HFFc6 (cell line): ENCODE measurements at places on chromosomes 12 and 14.

DNA sequence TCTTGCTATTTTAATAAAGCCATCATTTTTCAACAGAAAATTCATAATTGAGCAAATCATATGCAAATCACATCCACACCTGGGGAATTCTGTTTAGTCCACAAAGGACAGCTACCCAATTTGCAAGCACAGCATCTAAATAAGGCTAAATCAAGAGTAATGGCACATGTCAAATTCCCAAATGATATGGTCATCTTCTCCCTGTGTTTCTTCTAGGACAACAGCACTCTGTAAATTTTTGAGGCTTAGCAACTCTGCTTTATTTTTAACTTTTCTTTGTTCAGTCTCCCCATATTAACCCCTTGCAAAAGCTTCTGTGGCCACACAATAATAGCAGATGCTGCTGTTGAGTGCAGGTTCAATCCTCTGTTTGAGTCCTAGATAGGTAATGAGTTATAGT is 155.6 kb upstream of the DAAM1 start:
- no peak for DNase-seq

- DNase-seq = no peak
Observed at GRCh38 chr12:48374164-48374563, 23.4 kb upstream of the ZNF641 start.

DNA sequence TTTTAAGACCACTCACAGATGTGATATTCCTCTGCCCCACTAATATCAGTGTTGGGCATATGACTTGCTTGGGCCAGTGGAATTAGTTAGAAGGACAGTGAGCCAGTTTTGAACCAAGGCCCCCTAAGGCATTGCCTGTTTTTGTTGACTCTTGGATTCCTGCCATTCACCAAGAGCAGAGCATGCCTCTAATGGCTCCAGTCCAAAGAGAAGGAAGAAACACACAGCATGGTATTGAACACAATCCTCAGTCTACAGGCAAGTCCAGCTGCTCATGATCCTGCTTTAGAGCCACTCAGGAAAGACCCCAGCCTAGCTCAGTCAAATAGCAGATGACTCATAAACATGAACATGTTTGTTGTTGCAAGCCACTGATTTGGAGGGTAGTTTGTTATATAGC is 1201.5 kb downstream of the BCL11B start:
- no peak for DNase-seq

DNA sequence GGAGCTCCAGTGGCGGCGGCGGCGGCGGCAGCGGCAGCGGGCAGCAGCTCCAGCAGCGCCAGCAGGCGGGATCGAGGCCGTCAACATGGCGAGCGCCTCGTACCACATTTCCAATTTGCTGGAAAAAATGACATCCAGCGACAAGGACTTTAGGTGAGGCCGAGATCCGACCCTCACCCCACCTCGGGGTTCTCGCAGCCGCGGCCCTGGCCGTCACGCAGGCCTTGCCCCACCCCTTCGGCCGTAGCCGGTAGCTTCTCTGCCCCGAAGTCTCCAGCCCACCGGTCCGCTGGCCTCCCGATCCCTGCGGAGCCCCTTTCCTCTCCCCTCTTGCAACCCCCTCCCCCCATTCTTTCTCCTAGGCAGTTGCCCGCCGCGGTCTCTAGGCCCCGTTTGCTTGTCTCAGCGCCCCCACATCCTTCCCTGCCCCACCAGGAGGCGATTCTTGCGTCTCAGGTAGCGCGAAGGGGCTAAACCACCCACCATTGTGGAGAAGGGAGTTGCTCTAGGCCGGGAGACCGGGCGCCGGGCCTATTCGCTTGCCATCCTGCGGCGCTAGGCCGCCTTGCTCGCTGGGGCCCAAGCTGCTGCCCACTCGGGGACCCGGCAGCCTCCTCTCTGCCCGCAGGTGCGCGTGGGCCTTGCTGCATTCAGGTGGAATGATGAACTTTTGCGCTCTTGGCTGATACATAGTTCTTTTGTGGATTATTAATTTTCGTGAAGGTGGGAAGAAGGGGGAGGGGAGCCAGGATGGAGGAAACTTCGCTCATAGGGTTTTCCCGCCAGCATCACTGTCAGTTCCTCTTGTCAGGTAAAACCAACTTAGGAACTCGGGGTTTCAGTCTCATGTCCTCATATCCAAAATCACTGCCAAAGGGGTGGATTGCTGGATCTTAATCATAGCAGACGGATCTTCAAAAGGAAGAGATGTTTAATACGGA is 745 bp downstream of the CAND1 start:
- no peak for DNase-seq

- DNase-seq = no peak
Observed at GRCh38 chr12:119744900-119745606, 77.1 kb downstream of the PRKAB1 start.

DNA sequence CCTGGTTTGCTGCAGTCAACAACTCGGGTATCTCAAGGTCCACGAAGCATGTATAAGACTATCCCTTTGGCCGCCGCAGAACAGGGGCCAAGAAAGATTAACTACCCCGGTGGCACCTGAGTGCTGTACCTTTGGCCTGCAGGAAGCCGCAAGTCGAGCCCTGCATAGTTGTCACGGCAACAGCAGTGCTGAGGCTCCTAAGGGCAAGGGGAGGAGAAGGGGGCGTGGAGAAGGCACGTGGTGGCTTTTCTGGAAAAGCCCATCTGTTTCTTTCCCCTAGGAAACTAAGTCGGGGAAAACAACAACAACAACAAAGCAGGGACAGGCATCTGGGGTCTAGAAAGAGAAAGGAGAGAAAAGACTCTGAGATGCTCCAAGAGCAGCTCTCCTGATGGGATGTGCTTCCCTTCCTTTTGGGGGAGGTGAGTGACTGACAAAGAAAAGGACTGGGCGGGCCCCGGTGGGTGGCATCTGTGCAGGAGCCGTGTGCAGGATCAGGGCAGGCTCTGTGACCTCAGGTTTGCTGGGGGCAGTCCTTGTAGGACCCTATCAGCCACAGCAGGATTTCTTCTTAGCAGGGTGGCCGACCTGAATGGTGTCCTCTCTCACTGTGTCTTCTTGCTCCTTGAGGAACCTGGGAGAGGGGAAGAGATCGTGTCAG is 123.9 kb downstream of the PRMT8 start:
- DNase-seq = no peak

DNA sequence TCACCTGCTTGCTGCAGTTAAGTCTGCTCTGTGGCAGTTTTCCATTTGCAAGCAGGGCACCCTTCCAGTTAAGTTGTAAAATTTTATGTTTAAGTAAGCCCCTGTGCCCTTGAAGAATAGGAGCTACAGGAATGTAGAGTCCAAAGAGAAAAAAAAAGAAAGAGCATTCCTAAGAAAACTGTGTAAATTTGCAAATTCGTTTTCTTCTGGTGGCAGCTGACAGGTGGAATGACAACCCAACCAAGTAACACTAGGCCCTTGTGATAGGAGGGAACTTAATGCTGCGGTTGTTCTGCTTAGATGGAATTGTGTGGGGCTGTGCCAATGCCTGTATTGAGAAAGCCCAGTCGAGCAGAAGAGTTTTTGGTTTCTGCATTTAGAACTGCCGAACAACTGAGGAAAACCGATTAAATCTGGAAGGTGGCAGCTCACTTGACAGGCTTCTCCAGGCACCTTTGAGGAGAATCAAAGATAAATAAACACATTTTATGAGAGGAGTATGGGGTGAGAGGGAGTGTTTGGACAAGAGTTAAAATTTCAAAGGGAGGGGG is 280.0 kb downstream of the RAD51B start:
- DNase-seq = no peak

DNA sequence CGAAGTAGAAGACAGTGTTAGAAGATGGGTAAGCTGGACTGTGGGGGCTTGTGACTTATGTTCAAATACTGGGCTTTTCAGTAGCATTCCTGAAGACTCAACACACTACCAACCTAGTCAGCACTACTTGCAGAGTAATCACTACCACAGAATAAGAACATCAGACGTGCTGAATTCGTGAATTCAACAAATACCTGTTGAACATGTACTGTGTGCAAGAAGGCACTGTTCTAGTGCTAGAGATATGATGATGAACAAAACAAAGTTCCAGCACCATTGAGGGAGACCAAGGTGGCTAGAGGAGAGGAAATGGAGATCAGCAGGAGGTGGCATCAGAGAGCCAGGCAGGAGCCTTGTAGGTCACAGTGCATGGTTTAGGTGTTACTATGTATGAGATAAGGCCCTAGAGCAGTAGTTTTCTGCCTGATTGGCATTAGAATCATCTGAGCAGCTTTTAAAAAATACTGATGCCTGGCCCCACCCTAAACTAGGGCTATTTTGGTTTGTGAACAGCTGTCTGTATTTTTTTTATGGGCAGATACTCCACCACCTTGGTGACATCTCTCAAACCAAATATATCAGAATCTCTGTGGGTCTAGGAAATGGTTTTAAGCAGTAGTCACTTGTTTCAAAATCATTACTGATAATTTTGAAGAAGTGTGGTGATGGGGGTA is 26.8 kb downstream of the FERMT2 start:
- no peak for DNase-seq

DNA sequence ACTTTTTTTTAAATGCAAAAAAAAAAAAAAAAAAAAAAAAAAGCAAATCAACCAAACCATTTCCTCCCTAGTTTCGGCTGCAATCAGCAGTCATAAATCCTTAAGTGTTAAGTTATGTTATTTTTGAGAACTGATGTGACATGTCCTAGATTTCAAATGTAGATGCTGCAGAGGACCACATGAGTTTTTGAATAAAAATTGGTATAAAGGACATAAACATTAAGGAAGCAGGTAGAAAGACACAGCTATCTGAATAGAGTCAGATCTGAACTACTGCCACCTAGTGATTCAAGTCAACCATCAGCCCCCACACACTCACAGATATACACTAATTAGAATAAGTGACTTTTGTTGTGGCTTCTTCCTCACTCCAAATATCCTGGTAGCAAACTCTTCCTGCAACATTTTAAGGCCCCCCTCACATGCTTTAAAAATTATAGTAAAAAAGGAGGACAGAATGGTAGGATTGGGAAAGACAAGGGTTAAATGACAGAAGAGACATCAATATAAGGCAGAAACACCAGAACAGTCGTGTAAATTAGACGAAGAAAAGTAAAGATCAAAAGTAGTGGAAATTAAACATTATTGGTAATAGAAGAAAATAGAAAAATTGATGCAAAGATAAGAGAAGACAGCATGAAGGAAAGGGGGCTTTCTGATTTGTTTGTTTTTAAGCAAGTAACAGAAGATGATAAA is 394.5 kb upstream of the ATP2B1 start:
- DNase-seq = peak; percentile 39

- no peak for DNase-seq
Observed at GRCh38 chr14:30355431-30355913, 203.5 kb upstream of the G2E3 start.

DNA sequence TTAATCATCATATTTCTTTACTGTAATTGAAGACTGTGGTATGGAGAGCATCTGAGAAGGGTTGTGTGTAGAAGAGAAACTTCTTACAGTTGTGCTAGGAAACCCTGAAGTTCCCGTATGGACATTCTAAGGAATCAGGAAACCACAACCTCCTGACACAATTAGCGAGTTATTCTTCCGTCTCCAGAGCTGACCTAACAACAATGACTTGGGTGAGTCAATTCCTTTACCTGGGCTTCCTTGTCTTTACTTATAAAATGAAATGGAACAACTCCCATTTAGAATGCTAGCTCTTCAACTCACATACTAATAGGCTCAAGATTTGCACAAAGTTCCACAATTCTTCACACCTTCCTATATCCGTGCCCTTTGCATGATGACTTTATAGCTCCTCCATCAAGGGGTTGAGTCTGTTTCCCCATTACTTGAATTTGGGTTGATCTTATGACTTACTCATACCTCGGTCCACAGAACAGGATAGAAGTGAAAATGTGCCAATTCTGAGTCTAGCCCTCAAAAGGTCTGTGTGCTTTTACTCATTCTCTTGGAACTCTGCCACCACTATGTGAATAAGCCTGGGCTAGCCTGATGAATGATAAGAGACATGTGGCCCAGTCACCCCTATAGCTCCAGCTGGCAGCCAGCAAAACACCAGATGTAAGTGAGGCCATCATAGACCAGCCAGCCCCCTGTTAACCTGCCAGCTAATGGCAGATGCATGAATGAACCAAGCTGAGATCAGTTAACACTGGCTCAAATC is 459.4 kb downstream of the ETNK1 start:
- peak; percentile 7 for DNase-seq

- no peak for DNase-seq
Observed at GRCh38 chr14:99990268-99991170, 74.7 kb upstream of the EVL start.

GRCh38 chr14:90507428-90507827 is 110.6 kb downstream of the CALM1 start:
- DNase-seq = no peak

- DNase-seq = no peak
Observed at GRCh38 chr12:61993734-61994345, 266.4 kb upstream of the USP15 start.

- DNase-seq = no peak
Observed at GRCh38 chr14:60867503-60868172, 113.2 kb downstream of the TRMT5 start.

DNA sequence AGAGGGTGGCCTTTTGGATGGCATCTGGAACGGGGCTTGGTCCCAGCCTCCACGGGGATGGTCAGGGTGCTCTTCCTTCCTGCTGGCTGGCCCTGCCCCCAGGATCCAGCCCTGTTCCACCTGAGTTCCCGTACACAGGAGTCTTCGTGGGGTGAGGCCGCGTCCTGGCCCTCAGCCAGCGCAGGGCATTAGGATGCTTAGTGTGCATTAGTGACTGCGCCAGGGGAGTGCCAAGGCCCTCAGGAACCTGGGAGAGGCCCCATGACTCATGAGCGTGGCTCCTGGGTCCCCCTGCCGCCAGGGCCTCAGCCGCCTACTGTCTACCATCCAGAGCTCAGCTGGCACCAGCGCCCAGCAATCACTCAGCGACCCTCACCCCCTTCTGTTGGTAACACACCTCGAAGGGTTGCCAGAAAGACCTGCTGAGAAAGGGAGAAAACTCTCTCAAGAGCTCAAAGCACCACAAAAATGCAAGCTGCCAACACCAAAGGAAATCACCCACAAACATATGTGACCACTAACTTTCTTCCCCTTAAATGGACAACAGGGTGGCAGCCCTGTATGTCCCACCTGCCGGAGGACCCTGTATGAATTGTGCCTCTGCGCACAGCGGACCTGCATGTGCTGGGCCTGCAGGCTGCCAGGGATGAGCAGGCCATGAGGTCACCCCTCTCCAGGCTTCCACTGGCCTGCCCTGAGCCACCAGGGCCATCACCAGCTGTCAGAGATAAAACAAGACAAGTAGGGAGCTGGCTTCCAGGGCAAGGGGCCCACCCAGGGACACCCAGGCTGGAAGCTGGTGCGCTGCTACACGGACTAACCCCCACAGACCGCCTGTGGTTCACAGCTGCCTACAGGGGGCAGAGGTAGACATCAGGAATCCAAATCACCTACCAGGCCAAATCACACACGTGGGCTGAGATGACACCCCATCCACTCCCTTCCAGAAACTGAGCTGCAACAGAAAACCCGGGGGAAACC is 28.7 kb downstream of the CCDC85C start:
- DNase-seq = peak; percentile 19
